Mammary epithelial cell (primary cell): ENCODE measurements at places on chromosomes 13 and 19.

DNA sequence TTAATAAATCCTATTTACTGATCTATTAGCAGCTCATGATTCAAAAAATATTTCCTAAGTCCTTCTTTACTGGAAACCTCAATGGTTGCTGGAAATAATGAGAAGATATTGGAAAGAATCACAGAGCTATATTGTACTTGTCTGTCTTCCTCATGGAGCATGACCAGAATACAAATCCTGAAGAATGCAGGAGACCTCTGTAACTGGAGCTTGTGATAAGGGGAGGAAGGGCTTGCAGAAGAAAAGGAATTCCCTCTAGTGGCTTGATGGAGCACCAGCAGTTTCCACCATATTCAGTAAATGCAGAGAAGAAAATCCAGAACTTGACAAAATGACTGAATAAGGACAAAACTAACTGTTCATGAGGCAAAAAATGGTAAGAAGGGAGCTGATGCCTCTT lies 1333.1 kb downstream of the EFNB2 start:
- no peak for DNase-seq

DNA sequence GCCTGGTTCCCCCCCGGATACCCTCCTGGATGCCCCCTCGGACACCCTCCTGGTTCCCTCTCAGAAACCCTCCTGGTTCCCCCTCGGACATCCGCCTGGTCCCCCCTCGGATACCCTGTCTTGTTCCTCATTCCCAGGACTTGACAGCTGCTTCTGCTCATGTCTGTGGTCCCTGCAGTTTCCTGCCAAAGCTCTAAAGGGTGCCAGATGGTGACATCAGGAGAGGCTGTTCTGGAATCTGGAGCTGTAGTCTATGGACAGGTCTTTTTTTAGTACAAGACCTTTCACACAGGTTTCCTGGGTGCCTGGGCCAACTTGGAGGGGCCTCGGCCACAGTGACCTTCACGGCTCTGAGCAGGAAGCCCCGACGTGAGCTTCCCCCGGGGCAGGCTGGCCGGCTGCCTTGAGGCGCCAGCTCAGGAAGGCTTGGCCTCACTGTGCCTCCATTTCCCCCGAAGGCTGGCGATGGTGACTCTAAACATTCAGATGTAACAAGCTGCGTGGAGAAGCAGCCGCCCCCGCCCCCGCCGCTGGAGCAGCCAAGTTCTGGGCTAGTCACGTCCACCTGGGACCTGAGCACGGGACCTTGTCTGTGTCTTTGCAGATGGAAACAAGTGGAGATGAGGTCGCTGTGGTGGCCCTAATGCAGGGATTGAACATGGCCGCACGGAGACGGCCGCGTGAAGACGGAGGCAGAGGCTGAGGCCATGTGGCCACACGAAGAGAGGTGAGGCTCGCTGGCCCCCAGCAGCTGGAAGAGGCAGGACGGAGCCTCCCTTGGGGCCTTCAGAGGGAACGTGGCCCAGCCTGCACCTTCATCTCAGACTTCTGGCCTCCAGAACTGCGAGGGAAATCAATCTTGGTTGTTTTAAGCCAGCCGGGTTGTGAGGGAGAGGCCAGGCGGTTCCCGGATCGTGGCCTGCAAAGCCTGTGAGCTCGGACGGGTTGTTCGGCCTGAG lies 12.7 kb downstream of the SGTA start:
- no peak for DNase-seq

DNA sequence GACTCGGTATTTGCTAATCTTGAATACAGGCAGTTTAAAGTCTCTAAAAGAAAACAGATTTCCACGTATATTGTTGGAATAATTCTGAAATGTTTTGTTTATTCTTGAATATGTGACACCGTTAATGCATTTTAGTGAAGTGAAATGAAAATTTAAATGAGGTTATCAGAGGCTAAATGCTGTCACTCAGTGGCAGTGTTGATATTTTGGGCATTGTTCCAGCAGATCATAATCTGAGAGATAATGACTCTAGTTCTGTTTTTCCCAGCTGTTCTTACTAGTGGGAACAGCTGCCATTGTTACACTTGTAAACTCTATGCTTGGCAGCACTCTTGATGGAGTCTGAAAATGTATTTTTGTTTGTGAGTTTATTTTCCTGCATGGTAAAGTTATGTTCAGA lies 365.6 kb upstream of the SLC10A2 start:
- DNase-seq, result no peak

GRCh38 chr13:44103429-44104196 lies 223.9 kb downstream of the LACC1 start:
- DNase-seq, result no peak

- DNase-seq, result no peak
Measured at GRCh38 chr13:46184277-46184699, 2.3 kb upstream of the LCP1 start.

GRCh38 chr19:46728693-46729339 lies 11.9 kb upstream of the PRKD2 start:
- no peak for DNase-seq

- no peak for DNase-seq
Measured at GRCh38 chr19:41925208-41926003, 2.8 kb downstream of the ERFL start.

GRCh38 chr19:52590728-52591127 lies 20.6 kb downstream of the ZNF701 start:
- no peak for DNase-seq

DNA sequence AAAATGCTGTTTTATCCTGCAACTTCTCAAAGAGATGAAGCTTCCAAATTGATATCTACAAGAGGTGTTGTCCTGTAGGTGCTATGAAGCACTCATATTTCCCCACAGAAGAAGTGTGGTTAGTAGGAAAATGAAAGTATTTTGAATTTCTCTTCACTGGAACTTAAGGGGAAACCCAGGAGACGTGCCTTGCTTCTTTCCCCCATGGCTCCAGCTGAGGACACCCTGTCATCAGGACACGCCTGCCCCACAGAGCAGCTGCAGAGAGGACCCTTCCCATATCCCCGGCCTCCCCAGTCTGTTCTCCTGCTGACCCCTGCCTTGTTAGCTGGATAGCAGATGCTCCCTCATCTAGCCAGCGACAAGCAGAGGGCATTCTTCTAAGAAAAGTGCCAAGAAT lies 371.3 kb downstream of the COG6 start:
- DNase-seq, result no peak

- no peak for DNase-seq
Measured at GRCh38 chr13:50390503-50391248, 375.4 kb downstream of the KCNRG start.

GRCh38 chr19:18893587-18894253 lies 2.2 kb downstream of the CERS1 start:
- no peak for DNase-seq

- DNase-seq, result no peak
Measured at GRCh38 chr19:13623716-13624710, 117.7 kb upstream of the CACNA1A start.

DNA sequence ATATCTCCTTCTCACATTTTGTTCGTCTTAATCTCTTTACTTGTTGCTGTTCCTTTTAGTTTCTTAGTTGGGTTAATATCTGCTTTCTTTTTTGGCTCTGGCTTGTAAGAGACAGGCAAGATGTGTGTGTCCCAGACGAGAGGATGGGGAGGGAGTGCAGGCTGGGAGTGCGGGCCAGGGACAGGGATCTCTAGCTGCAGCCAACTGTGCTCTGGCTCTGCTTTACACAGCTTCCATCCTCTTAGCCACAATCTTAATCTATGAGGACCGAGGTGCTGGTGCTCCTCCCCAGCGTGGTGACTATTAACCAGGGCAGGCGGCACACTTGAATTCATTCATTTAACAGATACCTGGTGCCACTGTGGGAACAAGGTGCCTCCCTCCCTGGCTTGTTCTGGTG lies 70.9 kb upstream of the WASF3 start:
- no peak for DNase-seq

- DNase-seq, result no peak
Measured at GRCh38 chr19:45791744-45792469, 738 bp downstream of the DMWD start.

GRCh38 chr19:30679789-30680188 lies 307.6 kb downstream of the ZNF536 start:
- no peak for DNase-seq

- no peak for DNase-seq
Measured at GRCh38 chr13:112905619-112905989, 63.4 kb upstream of the MCF2L start.

- DNase-seq, result peak; percentile 53
Measured at GRCh38 chr13:92745258-92745657, 481.3 kb upstream of the GPC6 start.

GRCh38 chr13:77298426-77298825 lies 28.5 kb downstream of the MYCBP2 start:
- DNase-seq, result no peak

DNA sequence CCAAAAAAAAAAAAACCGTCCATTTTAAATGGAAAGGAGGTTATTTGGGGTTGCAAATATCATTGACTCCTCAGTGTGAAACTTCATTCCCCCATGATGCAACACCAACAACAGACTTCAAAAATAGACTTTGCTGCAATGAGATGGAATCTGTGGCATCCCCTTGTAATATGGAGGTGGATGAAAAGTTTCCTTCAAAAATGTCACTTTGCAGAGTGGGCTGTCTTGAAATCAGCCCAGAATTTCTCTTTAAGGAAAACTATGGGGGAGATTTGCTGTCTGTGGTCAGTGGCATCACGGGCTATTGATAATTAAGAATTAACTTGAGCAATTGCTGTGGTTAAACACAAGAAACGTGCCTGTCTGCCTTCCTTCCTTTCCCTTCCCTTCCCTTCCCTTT lies 1.5 kb downstream of the GPR18 start:
- DNase-seq, result no peak

- DNase-seq, result peak; percentile 81
Measured at GRCh38 chr13:74889321-74889720, 592.6 kb downstream of the TBC1D4 start.

DNA sequence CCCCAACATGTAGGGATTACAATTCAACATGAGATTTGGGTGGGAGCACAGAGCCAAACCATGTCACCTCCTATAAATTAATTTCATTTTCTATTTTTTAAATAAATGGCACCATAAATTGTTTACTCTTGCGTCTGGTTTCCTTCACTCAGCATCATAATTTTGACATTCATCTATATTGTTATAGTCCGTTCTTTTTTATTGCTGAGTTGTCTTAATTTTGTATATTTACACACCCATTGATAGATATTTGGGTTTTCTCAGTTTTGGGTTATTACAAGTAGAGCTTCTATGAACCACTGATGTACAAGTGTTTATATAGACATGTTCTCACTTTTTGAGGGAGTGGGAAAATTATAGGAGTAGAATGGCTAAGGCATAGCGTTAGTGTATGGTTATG lies 445.4 kb downstream of the MYO16 start:
- no peak for DNase-seq

DNA sequence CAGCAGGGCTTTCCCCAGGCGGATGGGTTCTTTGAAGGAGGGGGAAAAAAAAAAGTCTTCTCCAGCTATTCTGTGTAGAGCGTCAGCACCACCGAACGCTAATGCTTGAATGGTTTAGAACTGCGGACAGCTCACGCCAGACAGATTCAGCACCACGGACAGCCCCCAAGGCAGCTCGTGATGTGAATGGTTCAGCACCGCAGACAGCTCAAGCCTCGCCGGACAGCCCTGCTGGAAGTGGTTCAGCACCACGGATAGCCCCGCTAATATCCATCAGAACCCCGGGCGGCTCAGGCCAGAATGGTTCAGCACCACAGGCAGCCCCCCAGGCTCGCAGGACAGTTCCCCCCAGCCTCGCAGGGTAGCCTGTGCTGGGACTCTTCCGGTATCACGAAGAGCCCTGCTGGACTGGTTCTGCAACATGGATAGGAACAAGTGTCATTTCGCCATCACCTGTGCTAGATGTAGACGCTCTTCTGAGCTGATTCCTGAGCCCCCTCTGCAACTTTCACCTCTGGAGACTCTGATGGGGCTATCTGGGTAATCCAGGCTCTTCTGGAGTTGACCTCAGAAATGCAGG lies 4.9 kb upstream of the SMIM17 start:
- peak; percentile 65 for DNase-seq

- DNase-seq, result no peak
Measured at GRCh38 chr19:47701717-47702552, 11.3 kb upstream of the EHD2 start.

- no peak for DNase-seq
Measured at GRCh38 chr13:75147946-75148345, 334.0 kb downstream of the TBC1D4 start.

DNA sequence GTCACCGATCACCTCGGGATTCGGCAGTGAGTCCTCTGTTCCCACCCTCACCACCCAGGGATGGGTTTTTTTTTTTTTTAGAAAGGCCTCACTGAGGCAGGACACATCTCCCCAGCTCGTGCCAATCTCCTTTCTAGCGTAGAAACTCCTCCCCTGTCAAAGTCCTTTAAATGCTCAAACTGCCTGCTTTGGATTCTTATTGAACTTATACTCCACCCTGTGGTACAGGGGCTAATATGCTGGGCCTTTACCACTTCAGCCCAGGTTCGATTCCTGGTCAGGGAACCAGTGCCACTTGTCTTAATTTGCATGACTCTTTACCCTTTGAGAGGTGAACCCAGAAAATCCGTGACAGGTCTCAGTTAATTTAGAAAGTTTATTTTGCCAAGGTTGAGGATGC lies 8.3 kb upstream of the ZNF14 start:
- no peak for DNase-seq

- DNase-seq, result no peak
Measured at GRCh38 chr19:43667876-43668405, 2.0 kb downstream of the PLAUR start.

GRCh38 chr19:2274931-2275535 lies 6.9 kb downstream of the PEAK3 start:
- DNase-seq, result peak; percentile 44

DNA sequence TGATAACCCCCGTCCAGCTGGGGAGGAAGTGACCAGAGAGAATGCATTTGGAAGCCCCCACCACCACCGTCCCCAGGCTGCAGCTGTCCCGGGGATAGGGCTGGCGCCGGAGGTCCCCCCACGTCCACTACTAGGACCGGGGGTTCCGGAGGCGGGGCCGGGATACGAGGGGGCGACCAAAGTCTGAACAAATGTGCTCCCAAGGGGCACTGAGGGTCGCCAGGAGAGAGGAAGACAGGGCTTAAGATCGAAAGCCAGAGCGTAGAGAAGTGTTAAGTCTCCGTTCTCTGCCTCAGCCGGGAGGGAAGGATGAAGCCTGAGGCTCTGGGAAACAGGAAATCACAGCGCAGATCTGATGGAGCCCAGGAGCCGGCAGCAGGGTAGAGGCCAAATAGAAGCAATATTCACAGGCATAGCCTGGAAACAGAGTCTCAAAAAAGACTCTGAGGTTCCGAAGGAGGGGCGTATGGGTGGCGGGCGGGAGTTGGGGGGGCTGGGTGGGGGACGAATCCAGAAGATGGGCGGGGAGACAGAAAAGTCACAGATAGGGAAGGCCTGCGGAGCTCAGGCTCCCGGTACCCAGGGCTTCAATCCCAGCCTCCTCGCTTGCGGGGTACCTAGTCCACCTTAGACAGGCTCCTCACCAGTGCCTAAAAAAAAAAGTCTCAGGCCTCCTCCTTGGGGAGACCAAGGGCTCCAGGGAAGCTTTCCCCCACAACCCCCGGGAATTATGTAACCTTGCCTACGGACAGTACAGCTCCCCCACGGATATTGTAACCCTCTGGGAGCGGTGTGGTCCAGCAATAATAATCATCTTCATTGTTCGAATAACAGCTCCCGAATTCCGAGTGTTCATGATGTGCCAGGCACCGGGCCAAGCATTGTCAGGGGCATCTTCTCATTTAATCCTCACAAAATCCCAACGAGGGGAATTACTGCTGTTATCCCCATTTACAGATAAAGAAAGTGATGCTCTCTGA lies 1.1 kb upstream of the ERF start:
- DNase-seq, result no peak

GRCh38 chr13:50618206-50618605 lies 225.3 kb downstream of the DLEU7 start:
- DNase-seq, result no peak

GRCh38 chr19:15282311-15282705 lies 50.0 kb downstream of the BRD4 start:
- DNase-seq, result peak; percentile 87

GRCh38 chr13:48695776-48696175 lies 42.0 kb downstream of the CYSLTR2 start:
- DNase-seq, result no peak
